ENCODE measurements at places on chromosomes 3 and 15. TPM values are rescaled to one million over a fixed set of nuclear protein-coding genes. Genes with fewer than 3 reads are reported as not detected.

TMCO5A gene
- not detected for total RNA-seq

CCR8 gene
- total RNA-seq: not detected

PROS1 gene
- total RNA-seq: 17.0 TPM

IQCF5 gene
- total RNA-seq: not detected

MYRIP gene
- total RNA-seq: 1.4 TPM

TOPBP1 gene
- 26.3 TPM for total RNA-seq

MYEF2 gene
- 3.4 TPM for total RNA-seq

XYLB gene
- 3.4 TPM for total RNA-seq

AGBL1 gene
- not detected for total RNA-seq

PIGZ gene
- 11.0 TPM for total RNA-seq

KCNMB2 gene
- not detected for total RNA-seq

NRROS gene
- total RNA-seq: 1.6 TPM

THRB gene
- total RNA-seq: 32.9 TPM

AGTR1 gene
- 6.3 TPM for total RNA-seq

GPR171 gene
- 1.3 TPM for total RNA-seq

CIB2 gene
- 8.5 TPM for total RNA-seq

GOLGA8T gene
- total RNA-seq: not detected

GOLGA8Q gene
- total RNA-seq: 2.0 TPM

FEZF2 gene
- not detected for total RNA-seq

SLC28A2 gene
- not detected for total RNA-seq

MAP1A gene
- total RNA-seq: 3.9 TPM

DUT gene
- 69.4 TPM for total RNA-seq

TERB2 gene
- not detected for total RNA-seq

Data from suprapubic skin (tissue), 4 donors.